ENCODE measurements at places on chromosomes 3 and 15.

DNA sequence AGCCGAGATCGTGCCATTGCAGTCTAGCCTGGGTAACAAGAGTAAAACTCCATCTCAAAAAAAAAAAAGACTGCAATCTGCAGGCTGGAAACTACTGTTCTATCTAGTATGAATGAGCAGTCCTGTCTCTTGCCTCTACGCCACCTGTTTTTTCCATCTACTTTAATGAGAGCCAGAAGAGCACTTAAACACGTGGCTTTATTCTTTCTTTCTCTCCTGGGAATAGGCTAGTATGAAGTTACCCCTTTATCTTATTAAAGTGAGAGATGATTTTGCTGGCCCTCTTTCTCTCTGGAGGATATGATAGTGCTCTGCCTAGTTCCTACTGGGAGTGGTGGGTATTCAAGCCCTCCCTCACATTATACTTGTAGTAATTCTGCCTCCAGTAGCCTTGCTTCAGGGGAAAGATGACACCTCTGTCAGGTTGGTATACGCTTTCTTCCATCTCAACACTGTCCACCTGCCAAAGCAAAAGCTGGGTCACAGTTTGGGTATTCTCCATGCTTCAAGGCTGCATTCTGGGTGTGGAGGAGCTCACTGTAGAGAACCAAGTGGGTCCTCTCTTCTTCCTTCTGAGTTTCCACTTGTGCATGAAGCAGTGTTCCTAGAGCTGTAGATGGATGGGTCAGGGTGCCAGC lies 17.8 kb downstream of the MAPKBP1 start:
- DNase-seq: no peak

DNA sequence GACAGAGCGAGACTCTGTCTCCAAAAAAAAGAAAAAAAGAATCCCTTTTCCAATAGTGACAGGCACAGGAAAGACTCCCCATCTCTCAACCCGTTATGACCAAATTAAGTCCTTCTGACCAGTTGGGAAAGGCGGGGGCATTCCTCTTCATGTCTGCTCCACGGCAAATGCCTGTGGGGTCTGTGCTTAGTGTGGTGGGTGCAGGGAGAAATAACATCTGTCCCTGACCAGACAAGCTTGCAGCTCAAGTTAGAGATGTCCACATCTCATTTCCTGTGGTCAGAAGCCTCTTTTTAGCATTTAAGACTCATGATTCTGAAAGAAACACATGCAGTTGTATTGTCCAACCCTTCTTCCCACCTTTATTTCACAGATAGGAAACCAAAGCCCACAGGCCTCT lies 16.2 kb downstream of the PLA1A start:
- no peak for DNase-seq

DNA sequence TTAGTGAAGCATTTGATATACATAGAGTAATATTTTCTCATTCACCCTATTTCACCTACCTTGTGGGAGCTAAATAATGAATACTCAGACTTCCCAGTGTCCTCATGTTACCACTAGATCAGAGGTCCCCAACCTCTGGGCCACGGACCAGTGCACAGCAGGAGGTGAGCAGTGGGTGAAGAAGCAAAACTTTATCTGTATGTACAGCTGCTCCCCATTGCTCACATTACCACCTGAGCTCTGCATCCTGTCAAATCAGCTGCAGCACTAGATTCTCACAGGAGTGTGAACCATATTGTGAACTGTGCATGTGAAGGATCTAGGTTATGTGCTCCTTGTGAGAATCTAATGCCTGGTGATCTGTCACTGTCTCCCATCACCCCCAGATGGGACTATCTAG lies 79.4 kb downstream of the RETNLB start:
- DNase-seq: no peak

DNA sequence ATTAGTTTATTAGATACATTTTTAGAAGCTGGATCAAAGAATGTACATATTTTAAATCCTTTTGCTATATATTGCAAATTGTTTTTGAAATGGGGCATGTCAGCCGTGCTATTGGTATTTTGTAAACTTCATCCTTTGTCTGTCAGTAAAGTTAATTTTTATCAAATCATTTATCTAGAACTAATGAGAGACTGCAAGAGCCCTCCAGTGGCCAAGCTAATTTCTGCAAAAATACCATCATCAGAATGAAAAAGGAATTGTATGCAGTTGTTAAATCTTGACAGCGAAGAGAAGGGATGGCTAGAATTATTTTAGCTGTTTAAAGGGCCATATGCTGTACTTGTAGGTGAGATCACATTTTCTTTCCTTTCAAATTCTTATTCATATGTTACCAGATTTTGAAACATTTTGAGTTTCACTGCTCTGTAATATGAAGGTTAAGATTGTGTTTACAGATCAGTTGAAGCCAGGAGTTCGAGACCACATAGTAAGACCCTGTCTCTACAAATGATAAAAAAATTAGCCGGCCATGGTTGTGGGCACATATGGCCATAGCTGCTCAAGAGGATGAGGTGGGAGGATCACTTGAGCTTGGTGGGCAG lies 8.1 kb upstream of the CLDN11 start:
- DNase-seq: no peak

- DNase-seq: no peak
These were observed 19.5 kb upstream of the PIK3CB start for GRCh38 chr3:138854204-138854603.

GRCh38 chr3:168870892-168871291 lies 775.2 kb upstream of the GOLIM4 start:
- DNase-seq: no peak

GRCh38 chr15:89680282-89680873 lies 1.2 kb upstream of the PLIN1 start:
- DNase-seq: peak; percentile 77

- DNase-seq: no peak
These were observed 34.7 kb downstream of the ANXA2 start for GRCh38 chr15:60363087-60363549.

Data from pancreas (tissue), 10 donors.